ENCODE measurements at places on chromosomes 7 and 10.

- DNase-seq, result no peak
Measured at GRCh38 chr10:131560166-131560565, 248.6 kb upstream of the TCERG1L start.

DNA sequence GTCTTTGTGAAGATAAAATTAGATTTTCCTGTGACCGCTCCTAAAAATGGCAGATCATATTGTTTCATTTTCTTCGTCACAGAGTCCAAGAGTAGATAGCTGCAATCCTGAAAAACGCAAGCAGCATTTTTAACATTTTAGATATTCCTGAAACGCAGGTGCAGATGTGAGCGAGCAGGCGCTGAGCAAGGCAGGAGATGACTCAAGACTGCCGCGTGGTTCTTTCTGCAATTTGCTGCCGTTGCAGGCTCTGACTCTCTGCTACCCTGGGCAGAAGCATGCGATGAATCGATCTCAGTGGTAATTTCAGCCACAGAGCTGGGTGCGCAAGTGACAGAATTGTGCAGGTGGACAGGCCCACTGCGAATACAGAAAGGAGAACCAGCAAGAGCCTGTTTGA, 331.9 kb downstream of the ACTR3B start:
- DNase-seq, result no peak

GRCh38 chr10:63429281-63429680, 36.5 kb downstream of the JMJD1C start:
- DNase-seq, result no peak

DNA sequence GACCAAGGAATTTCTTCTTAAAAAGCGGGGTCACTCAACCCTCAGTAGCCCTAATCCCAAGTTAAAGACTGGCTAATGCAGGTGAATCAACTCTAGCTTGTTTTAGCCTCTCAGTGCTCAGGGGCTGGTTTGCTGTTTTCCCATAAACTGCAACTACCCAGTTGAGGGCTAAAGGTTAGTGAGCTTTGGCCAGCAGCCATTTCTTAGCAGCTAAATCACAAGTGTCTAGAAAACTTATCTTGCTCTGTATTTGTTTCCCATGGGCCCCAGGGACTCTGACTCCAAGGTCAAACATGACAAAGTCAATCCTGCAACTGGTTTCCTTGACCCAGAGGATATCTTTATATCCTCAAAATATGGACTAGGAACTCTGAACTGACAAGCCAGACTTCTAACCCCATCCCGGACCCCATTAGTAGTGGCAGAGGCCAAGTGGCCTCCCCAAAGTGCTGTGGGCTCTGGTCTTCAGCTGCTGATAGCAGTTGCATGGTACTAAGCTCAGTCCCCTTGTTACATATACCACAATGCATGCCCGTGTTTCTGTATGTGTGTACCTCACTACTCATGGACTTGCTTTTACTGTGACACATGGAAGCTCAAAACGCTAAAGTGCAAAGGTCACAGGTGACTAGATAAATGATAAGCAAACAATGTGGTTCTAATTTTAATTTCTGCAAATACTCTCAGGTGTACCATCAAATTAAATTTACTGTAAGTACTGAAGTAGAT, 793.0 kb upstream of the IGFBP3 start:
- no peak for DNase-seq

DNA sequence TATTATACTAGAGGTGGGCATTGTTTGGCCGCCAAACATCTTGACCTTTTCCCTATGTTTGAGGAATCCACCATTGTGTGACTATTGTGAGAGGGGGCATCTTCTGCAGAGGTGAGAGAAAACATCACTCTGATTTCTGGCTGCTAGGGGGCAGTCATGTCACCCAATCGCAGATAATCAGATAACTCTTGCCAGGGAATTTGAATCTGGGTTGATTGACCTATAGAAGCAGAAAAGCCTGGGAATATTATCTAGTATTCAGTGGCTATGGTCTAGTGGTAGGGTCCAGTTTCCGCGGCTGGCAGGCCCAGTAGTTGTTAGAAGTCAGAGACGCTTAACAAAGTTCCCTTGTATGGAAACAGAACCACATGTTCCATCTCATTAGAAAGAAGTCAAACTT, 808.5 kb downstream of the PHTF2 start:
- no peak for DNase-seq

GRCh38 chr10:110387983-110388686, 83.4 kb upstream of the SMNDC1 start:
- DNase-seq, result no peak

DNA sequence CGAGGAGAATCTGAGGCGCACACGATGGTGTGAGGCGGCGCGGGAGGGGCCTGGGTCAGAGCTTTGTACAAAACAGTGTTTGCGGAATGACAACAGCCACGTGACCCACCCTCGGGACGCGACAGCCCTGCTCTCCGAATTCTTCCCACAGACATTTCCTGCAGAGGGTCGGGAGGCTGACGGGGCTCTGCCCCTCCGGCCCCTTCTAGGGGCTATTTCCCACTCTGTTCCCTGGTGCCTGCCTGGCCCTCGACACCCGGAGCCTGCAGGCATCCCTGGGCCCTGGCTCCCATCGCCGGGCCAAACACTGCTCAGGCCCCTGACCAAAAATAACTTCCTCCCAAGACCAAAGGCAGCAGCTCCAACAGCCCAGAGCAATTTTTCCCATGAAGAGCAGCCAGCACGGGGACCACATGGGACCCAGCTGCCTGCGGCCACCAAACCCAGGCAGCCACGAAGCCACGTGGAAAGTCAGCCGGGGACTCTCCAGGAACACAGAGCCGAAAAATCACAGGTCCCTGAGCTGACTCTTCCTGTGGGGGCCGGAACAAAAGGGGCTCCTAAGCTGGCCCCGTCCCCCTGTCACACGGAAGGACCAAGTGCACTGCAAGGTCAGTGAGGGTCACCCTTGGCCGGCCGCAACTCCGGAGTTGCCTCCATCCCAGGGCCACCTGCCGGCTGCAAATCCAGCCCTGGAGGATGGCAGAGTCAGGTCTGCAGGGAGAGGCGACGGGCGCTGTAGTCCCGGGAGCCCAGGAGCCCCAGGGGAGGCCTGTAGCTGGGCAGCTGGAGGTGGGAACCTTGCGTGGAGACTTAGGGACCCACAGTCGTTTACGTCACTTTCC, 42.0 kb downstream of the PAPOLB start:
- no peak for DNase-seq

DNA sequence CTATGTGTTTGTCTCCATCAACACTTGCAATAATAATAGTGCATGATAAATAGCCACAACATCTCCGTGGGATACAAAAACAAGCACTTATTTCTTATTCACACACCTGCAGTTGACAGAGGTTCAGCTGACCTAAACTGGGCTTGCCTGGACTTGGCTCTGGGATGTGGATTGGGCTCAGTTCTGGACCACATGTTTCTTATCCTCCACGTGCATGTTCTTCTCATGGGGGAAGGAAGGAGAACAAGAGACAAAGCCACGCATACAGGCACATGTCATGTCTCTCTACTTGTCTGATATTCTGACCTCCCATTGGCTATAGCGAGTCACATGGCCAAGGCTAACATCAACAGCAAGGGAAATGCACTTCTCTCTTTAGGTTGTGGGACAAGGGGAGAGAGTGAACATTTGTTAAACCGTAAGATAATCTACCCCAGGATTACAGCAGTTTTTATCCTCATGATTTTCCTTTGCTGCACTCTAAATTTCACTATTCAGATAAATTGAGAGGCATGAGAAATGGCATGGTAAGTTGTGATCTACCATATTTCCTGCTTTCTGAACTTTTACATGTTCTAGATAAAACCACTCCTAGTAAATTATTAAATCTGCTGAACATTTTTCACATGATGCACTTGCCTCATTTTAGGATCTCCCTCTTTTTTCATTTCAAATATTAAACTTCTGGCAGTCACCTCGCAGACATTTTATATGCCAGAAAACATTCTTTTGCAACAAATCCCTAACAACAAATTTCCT, 33.7 kb downstream of the CFAP58 start:
- no peak for DNase-seq

DNA sequence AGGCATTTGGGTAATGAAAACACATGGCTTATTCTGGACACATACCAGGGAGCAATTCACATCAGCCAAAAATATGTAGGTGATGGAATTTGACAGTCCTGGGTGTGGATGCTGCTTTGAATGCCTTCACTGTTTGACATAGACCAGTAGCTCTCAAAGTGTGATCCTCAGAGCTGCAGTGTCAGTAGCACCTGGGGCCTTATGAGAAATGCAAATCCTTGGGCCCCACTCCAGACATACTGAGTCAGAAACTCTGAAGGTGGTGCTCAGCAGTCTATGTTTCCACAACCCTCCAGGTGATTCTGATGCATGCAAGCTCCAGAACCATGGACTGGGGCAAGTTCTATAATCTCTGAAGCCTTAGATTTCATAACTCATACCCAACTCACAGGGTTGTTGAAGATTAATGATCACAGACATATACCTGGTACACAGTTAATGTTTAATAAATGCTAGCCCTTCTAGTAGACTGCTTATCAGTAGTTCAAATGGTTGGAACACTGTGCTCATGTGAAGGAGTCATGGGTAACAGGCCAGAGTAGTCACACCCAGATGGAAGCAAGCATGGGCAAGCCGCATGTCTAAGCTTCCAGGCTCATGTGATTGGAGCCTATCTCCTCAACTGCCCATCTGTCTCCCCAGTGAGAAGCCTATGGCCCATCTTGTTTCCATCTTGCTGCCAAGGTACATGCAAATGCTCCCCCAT, 715.7 kb downstream of the GRID1 start:
- DNase-seq, result no peak
